ENCODE measurements at places on chromosomes 12 and 14.

- ATAC-seq = no peak
Measured at GRCh38 chr14:85617791-85618190, 87.8 kb downstream of the FLRT2 start.

DNA sequence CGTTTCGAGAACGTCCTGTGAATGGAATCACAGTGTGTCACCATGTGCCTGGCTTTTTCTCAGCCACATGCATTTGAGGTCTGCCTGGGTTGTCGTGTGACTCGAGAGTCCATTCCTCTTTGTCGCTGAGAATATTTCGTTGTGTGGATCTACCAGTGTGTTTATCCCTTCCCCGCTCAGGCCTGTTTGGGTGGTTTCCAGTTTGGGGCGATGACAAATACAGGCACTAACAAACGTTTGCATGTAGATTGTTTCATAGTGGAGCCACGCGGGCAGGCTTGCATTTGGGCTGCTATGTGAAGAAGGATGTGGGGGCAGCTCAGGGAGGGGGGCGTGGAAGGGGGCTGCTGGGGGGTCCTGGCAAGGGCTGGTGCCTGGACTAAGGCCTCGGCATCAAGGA lies 14.1 kb downstream of the RIN3 start:
- ATAC-seq = no peak

DNA sequence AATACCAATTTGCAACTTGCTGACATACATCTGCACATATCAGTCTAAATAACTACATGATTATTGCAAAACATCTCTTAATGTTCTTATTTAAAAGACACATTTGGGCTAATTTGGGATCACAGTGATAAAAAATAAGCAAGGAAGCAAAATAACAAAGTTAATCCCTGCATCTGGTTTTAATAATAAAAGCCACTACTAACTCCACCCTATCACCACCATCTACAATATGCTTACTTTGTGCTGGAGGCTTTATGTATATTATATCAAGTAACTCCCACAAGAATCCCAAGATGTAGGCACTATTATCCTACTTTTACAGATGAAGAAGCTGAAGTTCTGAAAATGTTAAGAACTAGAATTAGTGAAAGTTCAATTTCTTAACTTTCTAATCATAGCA lies 45.7 kb downstream of the TAOK3 start:
- ATAC-seq = no peak

- no peak for ATAC-seq
Measured at GRCh38 chr12:102298022-102298421, 100.4 kb upstream of the PMCH start.

Measured in activated T-helper 17 cell treated with anti-CD3 and anti-CD28 coated beads, Interleukin-2, amount 50 U/mL, for 72 hours (primary cell).